ENCODE measurements at places on chromosomes 5 and 9. TPM values are rescaled to one million over a fixed set of nuclear protein-coding genes. Genes with fewer than 3 reads are reported as not detected.

The ANXA2R gene
- total RNA-seq, result 3.6 TPM

The FNBP1 gene
- 32.7 TPM for total RNA-seq

The PRR16 gene
- total RNA-seq, result 0.32 TPM

The LCN15 gene
- not detected for total RNA-seq

The CD72 gene
- total RNA-seq, result not detected

The VDAC1 gene
- 529 TPM for total RNA-seq

The KCTD16 gene
- total RNA-seq, result 0.61 TPM

The ALDH7A1 gene
- total RNA-seq, result 51.8 TPM

The ZNG1F gene
- 6.5 TPM for total RNA-seq

The SLC45A2 gene
- total RNA-seq, result not detected

The PCDHB16 gene
- under 0.01 TPM for total RNA-seq

The ENTREP1 gene
- 1.6 TPM for total RNA-seq

The MAST4 gene
- 24.0 TPM for total RNA-seq

The FSTL4 gene
- not detected for total RNA-seq

The APBA1 gene
- total RNA-seq, result 1.6 TPM

The POU5F2 gene
- 0.61 TPM for total RNA-seq

The MROH2B gene
- not detected for total RNA-seq

The ACTBL2 gene
- under 0.01 TPM for total RNA-seq

The TNFSF15 gene
- total RNA-seq, result 7.3 TPM

The CYFIP2 gene
- 14.0 TPM for total RNA-seq

The URM1 gene
- 67.5 TPM for total RNA-seq

The MUSK gene
- under 0.01 TPM for total RNA-seq

The C9 gene
- not detected for total RNA-seq

The BHMT2 gene
- total RNA-seq, result not detected

The ADAMTSL1 gene
- 20.1 TPM for total RNA-seq

The GKAP1 gene
- total RNA-seq, result 2.1 TPM

The ADCY2 gene
- total RNA-seq, result not detected

The PRRT1B gene
- not detected for total RNA-seq

The ZNF483 gene
- total RNA-seq, result 1.6 TPM

The TLE1 gene
- total RNA-seq, result 31.6 TPM

The GRXCR2 gene
- not detected for total RNA-seq

The MEGF10 gene
- total RNA-seq, result 0.97 TPM

The FRMD3 gene
- total RNA-seq, result 0.76 TPM
